ENCODE measurements at places on chromosomes 7 and 10. TPM values are rescaled to one million over a fixed set of nuclear protein-coding genes. Genes with fewer than 3 reads are reported as not detected.
A peak's percentile ranks its signal among the peaks of the same experiment; 100 is the strongest.

SKIDA1 gene
- total RNA-seq: 0.10 TPM

OGA gene
- 442 TPM for total RNA-seq

- H3K4me1 ChIP-seq: no peaks in the 10 kb centered on the region
- no peaks in the 10 kb centered on the region for H3K27me3 ChIP-seq
- DNase-seq: no peak
- no peaks in the 10 kb centered on the region for H3K36me3 ChIP-seq
- H3K27ac ChIP-seq: no peak overlapping the region
- H3K4me3 ChIP-seq: no peak overlapping the region
Measured at GRCh38 chr7:15457990-15458955, 103.5 kb downstream of the AGMO start.

TBX20 gene
- 1.5 TPM for total RNA-seq

GNAI1 gene
- total RNA-seq: 1.2 TPM

DNA sequence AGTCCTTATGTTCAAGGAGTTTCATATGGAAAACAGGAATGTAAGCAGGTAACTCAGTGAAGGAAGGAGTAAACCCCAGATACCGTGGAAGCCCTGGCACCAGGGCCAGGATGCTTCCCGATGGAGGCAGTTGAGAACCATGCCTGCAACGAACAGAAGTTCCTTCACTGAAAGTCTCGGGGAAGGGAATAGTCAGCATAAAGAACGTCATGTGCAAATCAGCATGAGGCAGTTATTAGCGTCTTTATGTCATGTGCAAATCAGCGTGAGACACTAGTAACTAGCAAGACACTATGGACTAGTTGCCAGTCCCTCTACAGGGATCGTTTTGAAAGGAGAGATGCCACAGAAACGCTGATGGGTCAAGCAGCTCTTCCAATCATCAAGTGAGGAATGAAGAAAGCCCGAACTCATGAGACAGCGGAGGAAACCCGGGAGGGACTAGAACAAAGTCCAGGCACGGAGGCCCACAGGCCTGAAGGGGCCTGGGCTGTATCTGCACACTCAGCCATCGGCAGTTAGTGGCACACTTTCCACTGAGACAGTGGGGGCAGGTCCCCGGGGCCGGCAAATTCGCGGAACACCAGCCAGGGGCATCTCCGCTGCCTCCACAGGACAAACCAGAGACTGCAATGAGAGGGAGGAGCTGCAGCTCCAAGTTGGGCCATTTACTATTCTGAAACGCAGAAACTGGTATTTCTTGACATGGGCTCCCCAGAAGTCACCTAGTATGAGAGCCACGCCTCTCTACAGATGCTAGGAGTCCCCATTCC is 109.6 kb downstream of the SFMBT2 start:
- H3K36me3 ChIP-seq: no peaks in the 10 kb centered on the region
- no peak overlapping the region for H3K27ac ChIP-seq
- DNase-seq: no peak

DNA sequence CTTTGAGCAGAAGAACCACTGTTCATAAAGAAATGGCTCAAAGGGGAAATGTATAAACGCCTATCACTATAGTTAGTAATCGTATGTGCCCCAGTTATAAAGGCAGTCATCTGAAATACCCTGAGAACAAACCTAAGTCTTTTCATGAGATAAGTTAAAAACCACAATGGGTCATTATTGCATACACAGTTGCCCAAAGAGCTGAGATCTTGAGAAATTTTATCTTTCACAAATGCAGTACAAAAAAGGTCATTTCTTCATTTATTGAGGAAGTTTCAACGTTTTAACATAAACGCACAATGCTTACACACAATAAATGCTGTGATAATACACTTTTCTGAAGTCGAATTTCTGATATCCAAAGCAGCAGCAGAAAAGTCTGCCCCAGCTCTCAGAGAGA is 114.4 kb downstream of the MICU1 start:
- no peaks in the 10 kb centered on the region for H3K27me3 ChIP-seq
- DNase-seq: no peak
- H3K36me3 ChIP-seq: peaks cover 4% of the 10 kb centered on the region
- H3K4me3 ChIP-seq: no peak overlapping the region
- H3K27ac ChIP-seq: no peak overlapping the region

- no peak overlapping the region for H3K27ac ChIP-seq
- DNase-seq: no peak
Measured at GRCh38 chr7:111958431-111958830, 247.8 kb downstream of the DOCK4 start.

GRCh38 chr10:20147684-20148083 is 331.5 kb downstream of the PLXDC2 start:
- no peak for DNase-seq
- no peak overlapping the region for H3K4me3 ChIP-seq
- no peaks in the 10 kb centered on the region for H3K27me3 ChIP-seq
- no peak overlapping the region for H3K27ac ChIP-seq

GRCh38 chr10:60155099-60155877 is 234.4 kb downstream of the ANK3 start:
- DNase-seq: no peak
- H3K4me1 ChIP-seq: no peaks in the 10 kb centered on the region
- no peaks in the 10 kb centered on the region for H3K36me3 ChIP-seq
- no peak overlapping the region for H3K4me3 ChIP-seq
- peaks cover 1% of the 10 kb centered on the region for H3K27me3 ChIP-seq
- H3K27ac ChIP-seq: no peak overlapping the region

- DNase-seq: no peak
- no peaks in the 10 kb centered on the region for H3K36me3 ChIP-seq
- H3K27ac ChIP-seq: no peak overlapping the region
- peaks cover 4% of the 10 kb centered on the region for H3K27me3 ChIP-seq
Measured at GRCh38 chr10:130000918-130001317, 36.8 kb upstream of the EBF3 start.

COL1A2 gene
- total RNA-seq: not detected

DNA sequence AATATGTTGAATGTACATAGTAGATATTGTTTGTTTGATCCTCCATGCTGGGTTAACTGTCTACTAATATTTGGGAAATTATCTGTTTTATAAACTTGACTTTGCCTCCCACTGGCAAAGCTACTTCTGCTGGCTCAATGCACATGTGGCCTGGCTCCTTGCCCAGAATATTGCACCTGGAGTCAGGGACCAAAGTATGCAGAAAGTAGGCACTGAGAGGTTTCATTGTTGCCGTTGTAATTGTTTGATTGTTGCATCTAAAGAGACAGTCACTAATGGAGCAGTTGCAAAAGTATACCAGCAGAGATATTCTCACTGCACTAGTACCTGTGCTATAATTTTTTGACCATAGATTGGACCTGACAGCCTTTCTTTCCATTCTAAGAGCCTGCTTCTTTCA is 137.8 kb upstream of the CNTNAP2 start:
- no peak for DNase-seq

PDZD7 gene
- total RNA-seq: 3.5 TPM

OPN1SW gene
- total RNA-seq: not detected

DNA sequence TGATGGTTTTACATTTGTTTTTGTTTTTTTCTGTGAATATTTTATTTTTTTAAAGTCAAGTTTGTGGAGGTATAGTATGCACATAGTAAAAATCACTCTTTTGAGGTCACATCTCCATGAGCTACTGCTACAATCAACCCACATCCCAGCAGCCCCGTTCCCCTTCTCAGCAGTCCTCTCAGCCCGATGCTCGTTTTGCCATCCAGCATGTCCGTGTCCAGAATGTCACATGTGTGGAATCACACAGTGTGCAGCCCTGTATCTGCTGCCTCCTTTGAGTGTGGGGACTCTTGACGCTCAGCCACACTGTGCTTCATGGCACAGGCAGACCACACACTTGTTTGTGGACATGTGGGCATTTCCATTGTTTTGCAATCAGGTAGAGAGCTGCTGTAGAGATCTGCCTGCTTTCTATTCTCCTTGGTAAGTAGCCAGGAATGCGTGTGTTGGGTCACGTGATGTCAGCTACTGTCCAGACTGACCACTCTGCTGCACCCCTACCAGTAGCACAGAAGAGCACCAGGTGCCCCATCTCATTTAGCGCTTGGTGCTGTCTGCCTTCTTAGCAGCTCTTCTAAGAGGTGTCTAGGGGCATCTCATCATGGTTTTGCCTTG is 71.6 kb upstream of the CAMK2B start:
- H3K4me1 ChIP-seq: no peaks in the 10 kb centered on the region
- no peak for DNase-seq

C10orf53 gene
- not detected for total RNA-seq

- DNase-seq: no peak
- no peaks in the 10 kb centered on the region for H3K36me3 ChIP-seq
- no peak overlapping the region for H3K4me3 ChIP-seq
- no peaks in the 10 kb centered on the region for H3K27me3 ChIP-seq
- peaks cover 7% of the 10 kb centered on the region for H3K4me1 ChIP-seq
- H3K27ac ChIP-seq: no peak overlapping the region
Measured at GRCh38 chr7:953547-954327, 743 bp downstream of the ADAP1 start.

GRCh38 chr10:71623986-71624291 is 95.6 kb downstream of the C10orf105 start:
- H3K4me1 ChIP-seq: no peaks in the 10 kb centered on the region
- no peak overlapping the region for H3K4me3 ChIP-seq
- no peaks in the 10 kb centered on the region for H3K36me3 ChIP-seq
- no peaks in the 10 kb centered on the region for H3K27me3 ChIP-seq
- no peak for DNase-seq

- DNase-seq: no peak
- H3K27me3 ChIP-seq: no peaks in the 10 kb centered on the region
- no peak overlapping the region for H3K27ac ChIP-seq
Measured at GRCh38 chr7:28156401-28156800, 24.2 kb downstream of the JAZF1 start.

DNA sequence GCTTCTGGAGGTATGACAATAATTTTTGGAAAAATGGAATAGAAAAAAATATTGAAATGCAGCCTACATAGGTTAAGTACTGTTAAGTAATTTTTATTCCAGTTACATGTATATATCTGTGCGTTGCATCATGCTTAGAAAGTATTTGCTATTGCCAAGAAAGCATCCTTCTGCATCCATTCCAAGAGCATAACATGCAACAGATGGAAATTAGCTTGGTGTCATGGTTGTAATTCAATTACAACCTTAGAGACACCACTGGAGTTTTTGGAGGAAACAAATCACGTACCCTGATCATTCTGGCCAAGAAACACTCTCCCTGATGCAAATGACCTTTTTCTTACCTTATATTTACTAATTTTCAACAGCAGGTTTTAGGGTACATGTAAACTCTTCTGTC is 1.7 kb downstream of the AKR1B1 start:
- no peak for DNase-seq
- H3K27me3 ChIP-seq: no peaks in the 10 kb centered on the region
- H3K36me3 ChIP-seq: no peaks in the 10 kb centered on the region
- no peak overlapping the region for H3K27ac ChIP-seq
- peak overlapping the region; percentile 19 for H3K4me3 ChIP-seq

DNA sequence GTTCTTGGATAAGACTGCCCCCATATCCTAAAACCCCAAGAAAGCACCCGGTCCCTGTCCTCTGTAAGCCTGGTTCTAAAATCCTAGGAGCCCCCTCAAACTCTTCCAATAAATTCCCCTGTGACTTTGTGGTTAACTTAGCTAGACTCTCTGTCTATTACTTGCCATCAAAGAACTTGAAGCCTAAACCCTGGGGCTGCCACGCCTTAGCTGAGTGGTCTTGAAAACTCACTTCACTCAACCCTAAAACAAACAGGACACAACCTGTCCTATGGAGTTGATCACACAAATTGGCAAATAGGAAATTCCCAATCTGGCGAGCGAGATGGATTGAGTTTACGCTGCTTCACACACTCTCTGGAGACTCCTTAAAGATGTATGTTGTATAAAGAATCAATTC is 191.4 kb upstream of the SVIL start:
- H3K36me3 ChIP-seq: no peaks in the 10 kb centered on the region
- H3K4me3 ChIP-seq: no peak overlapping the region
- DNase-seq: no peak
- no peaks in the 10 kb centered on the region for H3K4me1 ChIP-seq

DNA sequence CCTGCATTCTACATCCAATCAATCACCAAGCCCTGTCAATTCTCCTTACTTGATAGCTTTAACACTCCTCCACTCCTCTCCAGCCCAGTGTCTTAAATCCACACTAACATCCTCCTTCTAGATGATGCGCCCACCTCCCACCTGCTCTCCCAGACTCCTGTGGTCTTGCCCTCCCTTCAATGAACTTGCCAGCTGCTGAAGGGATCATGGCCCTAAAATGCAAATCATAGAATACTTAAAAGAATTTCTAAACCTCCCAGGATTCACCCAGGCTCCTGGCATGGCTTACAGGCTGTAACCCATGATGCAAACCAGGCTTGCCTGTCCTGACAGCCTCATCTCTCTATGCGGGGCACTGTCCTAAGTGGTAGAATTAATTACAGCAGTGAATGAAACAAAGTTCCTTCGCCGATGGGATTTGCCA is 43.6 kb downstream of the SYPL1 start:
- no peak overlapping the region for H3K4me3 ChIP-seq
- H3K36me3 ChIP-seq: no peaks in the 10 kb centered on the region

DNA sequence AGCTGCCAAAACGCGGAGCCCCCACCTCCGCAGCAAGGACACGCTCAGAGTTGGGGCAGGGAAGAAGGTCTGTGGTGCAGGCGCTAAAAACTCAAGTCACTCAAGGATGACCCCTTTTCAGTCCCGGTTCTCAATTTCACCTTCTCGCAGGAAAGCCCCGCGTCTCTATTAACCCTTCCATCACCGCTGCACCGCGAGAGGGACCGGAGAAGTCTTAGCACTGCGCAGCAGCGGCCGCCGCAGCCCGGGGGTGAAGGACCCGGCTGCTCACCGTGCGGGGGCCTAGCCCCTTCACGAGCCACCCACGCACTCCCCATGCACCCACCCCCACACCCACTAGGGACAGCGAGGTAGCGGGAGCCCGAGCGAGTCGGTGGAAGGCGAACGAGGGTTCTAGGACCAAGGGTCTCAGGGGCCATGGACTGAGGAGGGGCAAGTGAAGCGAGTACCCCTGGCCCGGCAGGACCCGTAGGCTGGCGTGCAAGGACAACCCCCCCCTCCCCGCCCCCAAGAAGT is 162.9 kb downstream of the SH3PXD2A start:
- no peak for DNase-seq
- no peaks in the 10 kb centered on the region for H3K36me3 ChIP-seq
- peak overlapping the region; percentile 19 for H3K4me3 ChIP-seq
- peaks cover 41% of the 10 kb centered on the region for H3K4me1 ChIP-seq
- H3K27ac ChIP-seq: peak overlapping the region; percentile 29

DNA sequence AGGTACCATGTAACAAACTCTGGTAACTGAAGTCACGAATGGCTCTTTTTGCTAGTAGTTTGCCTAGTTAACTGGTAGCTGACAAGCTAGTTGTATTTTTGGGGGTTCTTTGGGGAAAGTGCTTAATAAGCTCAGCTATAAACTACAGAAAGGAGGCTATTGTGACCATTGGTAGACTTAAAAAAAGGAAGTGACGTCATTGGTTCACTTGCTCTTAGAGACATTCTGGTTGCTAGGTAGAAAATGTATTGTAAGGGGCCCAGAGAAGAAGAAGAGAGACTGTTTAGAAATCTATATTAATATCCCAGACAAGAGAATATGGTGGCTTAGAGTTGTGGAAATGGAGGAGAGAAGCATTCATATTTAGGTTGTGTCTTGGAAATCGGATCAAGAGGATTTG is 103.0 kb downstream of the NXPH1 start:
- H3K36me3 ChIP-seq: no peaks in the 10 kb centered on the region
- H3K27me3 ChIP-seq: no peaks in the 10 kb centered on the region
- no peak overlapping the region for H3K27ac ChIP-seq
- no peak overlapping the region for H3K4me3 ChIP-seq
- H3K4me1 ChIP-seq: no peaks in the 10 kb centered on the region
